Esophagus muscularis mucosa (tissue), 4 donors: ENCODE measurements at places on chromosomes 5 and 9. TPM values are rescaled to one million over a fixed set of nuclear protein-coding genes. Genes with fewer than 3 reads are reported as not detected.
A peak's percentile ranks its signal among the peaks of the same experiment; 100 is the strongest.

The SNCB gene
- total RNA-seq, result not detected

The OR1L4 gene
- total RNA-seq, result not detected

- no peaks in the 10 kb centered on the region for H3K27me3 ChIP-seq
- H3K4me1 ChIP-seq, result no peaks in the 10 kb centered on the region
- no peak overlapping the region for H3K4me3 ChIP-seq
- no peak overlapping the region for H3K27ac ChIP-seq
- DNase-seq, result no peak
These were observed 1009.4 kb downstream of the TLE1 start for GRCh38 chr9:80679916-80680315.

GRCh38 chr5:10726913-10727517 is 34.0 kb downstream of the DAP start:
- H3K4me3 ChIP-seq, result no peak overlapping the region
- peak overlapping the region; percentile 17 for H3K27ac ChIP-seq
- DNase-seq, result no peak
- H3K4me1 ChIP-seq, result peaks cover 30% of the 10 kb centered on the region

- peaks cover 84% of the 10 kb centered on the region for H3K36me3 ChIP-seq
- no peak overlapping the region for H3K4me3 ChIP-seq
- peaks cover 18% of the 10 kb centered on the region for H3K4me1 ChIP-seq
- no peak overlapping the region for H3K27ac ChIP-seq
- DNase-seq, result peak; percentile 83
These were observed 27.6 kb downstream of the TCF7 start for GRCh38 chr5:134142052-134142451.

DNA sequence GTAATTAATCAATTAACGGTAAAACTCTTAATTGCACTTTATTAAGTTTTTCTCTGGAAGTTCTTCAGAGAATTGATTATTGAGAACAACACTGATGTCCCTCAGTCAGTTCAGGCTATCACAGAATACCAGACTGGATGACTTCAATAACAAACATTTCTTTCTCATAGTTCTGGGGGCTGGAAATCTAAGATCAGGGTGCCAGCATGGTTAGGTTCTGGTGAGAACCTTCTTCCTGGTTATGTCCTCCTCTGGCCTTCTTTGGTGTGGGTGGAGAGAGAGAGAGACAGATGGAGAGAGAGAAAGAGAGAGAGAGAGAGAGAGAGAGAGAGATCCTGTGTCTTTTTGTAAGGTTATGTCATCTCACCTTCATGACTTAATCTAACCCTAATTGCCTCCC is 71.4 kb upstream of the DAP start:
- H3K4me3 ChIP-seq, result no peak overlapping the region
- H3K36me3 ChIP-seq, result no peaks in the 10 kb centered on the region
- no peak for DNase-seq
- H3K27me3 ChIP-seq, result no peaks in the 10 kb centered on the region
